Breast epithelium (tissue), 4 donors: ENCODE measurements at places on chromosomes 6 and 20. TPM values are rescaled to one million over a fixed set of nuclear protein-coding genes. Genes with fewer than 3 reads are reported as not detected.

The HCK gene
- total RNA-seq, result 16.0 TPM

The TSPO2 gene
- total RNA-seq, result not detected

The SYCP2L gene
- total RNA-seq, result 2.0 TPM

The CD109 gene
- 13.3 TPM for total RNA-seq

The SIRPB1 gene
- total RNA-seq, result 5.8 TPM

The COL10A1 gene
- total RNA-seq, result not detected

DNA sequence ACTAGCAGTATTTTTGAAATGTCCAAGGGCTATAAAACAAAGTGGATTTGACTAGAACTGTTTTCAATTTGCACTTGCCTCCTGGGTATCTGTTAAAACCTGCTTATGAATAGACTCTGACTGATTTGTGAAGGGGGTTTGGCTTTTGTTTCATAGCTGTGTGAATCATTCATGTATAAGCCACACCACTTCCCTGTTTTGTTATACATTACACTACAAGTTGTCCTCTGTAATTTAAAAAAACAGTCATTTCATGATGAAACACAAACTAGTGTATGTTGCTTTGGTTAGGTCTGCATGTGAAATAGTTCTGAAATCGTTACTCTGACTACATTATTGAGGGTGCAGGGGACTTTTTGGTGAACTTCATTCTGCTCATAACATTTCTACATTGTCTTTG lies 121.7 kb downstream of the NKAIN2 start:
- DNase-seq, result no peak

DNA sequence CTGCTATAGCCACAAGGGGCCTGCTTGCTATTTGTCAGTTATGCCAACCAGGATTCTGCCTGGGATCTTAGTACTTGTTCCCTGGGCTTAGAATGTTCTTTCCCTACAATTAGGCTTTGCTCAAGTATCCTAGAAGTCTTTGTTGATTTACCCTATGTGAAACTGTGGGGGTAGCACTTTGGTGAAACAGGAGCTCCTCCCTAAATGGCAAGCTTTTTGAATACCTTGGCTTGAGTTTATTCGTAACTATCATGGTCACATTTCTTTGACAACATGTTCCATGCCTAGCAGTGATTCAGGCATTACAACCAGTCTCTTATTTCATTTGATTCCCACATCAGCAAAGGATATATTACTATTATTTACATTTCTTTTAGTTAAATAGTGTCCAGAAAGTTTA lies 21.2 kb downstream of the AFDN start:
- DNase-seq, result no peak

GRCh38 chr6:125919618-125920017 lies 37.0 kb upstream of the HINT3 start:
- no peak for DNase-seq

DNA sequence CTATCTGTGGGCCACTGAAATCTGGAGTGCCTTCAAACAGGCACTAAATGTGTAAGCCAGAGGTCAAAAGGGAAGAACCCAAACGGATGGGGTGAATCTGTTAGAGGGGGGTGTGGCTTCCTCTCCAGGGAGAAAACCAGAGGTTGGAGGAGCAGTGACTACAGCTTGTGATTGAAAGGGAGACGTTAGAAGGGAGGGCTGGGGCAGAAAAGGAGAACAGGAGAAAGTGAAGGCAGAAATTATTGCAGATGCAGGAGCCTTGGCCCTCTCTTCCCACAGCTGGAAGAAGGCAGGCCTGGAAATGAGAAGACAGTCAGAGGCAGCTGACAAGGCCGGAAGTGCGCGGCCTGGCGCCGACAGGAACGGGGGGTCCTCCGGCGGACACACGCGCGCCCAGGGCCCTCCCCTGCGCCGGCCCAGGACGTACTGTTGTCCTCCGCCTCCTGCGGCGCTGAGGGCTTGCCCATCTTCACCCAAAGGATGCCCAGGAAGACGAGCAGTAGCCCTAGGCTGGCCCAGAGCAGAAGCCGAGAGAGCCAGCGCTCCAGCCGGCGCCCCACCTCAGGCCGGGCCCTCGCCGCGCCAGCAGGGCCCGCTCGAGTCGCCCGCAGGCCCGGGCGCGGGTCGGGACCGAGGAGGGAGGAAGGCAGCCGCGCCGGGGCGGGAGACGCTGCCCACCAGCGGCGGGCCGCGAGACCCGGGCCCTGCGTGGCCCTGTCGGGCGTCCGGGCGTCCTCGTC lies 806 bp downstream of the LEMD2 start:
- DNase-seq, result no peak

GRCh38 chr6:53959717-53960116 lies 151.5 kb upstream of the MLIP start:
- no peak for DNase-seq

DNA sequence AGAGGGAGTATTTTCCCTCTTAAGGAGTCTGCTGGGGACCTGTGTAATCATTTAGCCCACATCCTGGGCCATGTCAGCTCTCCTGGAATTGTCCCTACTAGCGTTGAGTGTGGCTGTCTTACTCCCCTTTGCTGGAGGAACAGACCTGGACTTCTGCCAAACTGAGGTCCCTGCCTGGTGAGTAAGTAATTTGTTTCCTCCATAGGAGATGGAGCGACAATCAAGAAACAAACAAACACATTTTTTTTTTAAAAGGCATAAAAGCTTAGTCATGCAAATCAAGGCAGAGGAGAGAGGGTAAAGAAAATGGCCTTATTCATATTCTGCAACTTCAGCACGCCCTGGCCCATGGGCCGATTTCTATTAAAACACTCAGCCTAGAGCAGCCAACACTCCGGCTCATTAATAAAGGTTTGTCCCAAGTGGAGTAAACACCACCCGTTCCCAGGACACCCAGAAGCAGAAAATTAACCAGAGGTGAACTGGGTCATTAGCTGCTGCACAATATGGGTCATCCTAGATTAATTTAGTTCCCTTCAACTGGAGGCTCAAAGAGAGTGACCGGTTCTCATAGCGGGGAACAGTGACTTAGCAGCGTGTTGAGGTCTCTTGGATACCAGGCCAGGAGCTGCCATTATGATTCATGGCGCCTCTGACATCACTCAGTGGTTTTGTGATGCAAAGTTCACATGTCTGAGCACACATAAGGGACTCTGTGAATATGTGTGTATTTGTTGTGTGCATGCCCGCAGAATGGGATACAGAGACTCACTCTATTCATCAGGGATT lies 165.0 kb upstream of the SULF2 start:
- DNase-seq, result no peak

- DNase-seq, result no peak
Observed at GRCh38 chr20:48845721-48846306, 18.0 kb upstream of the PREX1 start.

DNA sequence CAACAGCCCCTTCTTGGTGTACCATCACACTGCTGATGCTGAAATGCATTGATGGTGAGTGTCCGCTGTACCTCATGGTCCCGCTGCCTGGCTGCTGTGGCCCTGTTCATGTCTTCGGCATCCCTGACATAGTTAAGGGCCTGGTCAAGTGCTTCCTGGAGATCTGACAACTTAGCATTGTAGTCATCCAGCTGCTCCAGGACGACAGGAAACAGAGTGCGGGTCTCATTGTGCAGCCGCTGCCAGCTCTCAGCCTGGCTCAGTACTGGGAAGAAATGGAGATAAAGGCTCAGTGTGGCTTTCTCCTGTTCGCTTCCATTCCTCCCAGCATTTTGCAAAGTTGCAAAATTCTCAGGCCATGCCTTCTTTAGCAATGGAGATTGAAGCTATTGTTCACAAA lies 81.8 kb downstream of the LAMA4 start:
- DNase-seq, result no peak

DNA sequence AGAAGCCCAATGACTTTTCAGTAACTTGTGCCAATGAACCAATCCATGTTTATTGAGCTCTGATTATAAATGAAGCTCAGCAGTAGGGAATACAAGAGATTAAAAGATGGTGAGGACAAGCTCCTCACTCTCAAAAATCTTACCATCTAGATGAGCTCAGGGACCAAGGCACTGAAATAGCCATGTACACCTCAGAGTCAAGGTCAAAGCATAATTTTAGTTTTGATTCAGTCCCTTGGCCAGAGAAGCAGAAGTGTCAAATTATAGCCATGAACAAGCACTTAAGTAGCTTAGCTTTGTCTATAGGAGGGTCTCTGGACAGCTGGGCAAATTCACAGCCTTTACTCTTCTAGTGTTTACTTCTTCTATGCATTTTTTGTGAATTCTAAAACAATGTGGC lies 131.0 kb upstream of the DTNBP1 start:
- no peak for DNase-seq

GRCh38 chr6:157244780-157245179 lies 78.5 kb downstream of the TMEM242 start:
- DNase-seq, result no peak

DNA sequence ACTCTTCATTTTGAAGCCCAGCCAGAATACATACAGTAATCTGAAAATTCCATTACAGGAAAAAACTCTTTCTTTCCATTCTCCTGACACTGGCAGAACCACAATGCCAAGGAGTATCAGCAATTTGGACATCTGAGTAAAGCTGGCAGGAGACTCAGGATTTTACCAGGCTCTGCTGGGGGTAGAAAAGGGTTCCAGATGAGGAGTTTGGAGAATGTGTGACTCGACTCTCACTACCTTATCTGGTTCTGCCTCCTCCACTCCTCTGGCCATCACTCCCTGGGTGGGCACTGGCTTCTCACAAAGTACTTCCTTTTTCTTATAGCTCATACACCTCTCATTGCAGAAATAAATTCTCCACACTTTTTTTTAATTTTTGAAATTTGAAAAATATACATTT lies 10.6 kb upstream of the WFDC8 start:
- DNase-seq, result no peak

DNA sequence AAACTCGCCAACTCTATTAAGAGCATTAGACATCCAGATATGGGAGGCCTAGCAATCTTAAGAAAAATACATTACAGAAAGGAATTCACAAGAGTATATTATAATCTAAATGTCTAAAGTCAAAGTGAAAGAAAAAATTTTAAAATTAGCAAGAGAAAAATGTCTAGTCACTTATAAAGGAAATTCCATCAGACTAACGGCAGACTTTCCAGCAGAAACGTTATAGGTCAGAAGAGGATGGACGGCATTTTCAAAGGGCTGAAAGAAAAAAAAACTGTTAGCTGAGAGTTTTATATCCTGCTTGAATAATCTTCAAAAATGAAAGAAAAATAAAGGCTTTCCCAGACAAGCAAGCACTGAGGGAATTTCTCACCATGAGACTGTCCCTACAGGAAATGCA lies 269.0 kb downstream of the HDGFL1 start:
- DNase-seq, result no peak

GRCh38 chr6:130282234-130282995 lies 59.7 kb upstream of the SAMD3 start:
- DNase-seq, result no peak

DNA sequence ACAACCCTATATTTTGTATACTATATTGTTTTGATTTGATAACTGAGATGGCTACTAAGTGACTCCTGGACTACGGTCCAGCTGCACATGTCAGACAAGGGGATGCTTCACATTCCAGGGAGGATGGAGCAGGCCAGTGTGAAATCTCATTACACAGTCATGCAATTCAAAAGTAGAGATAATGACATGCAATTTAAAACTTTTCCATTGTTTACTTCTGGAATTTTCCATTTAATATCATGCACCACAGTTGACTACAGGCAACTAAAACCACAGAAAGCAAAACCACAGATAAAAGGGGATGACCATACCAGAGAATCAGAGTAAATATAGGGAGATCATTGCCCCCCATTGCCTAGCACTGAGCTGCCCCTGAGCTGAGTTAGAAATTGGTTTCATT lies 366.4 kb downstream of the BTBD9 start:
- no peak for DNase-seq
